ENCODE measurements at places on chromosomes 5 and 9. TPM values are rescaled to one million over a fixed set of nuclear protein-coding genes. Genes with fewer than 3 reads are reported as not detected.

The IFNK gene
- not detected for total RNA-seq

The ADRB2 gene
- total RNA-seq = 1.3 TPM

The PGGT1B gene
- total RNA-seq = 13.4 TPM

The ANXA2R gene
- 1.7 TPM for total RNA-seq

The BNC2 gene
- 52.5 TPM for total RNA-seq

The CCDC152 gene
- 5.8 TPM for total RNA-seq

Data from smooth muscle cell of trachea (primary cell).